ENCODE measurements at places on chromosomes 16 and 17. TPM values are rescaled to one million over a fixed set of nuclear protein-coding genes. Genes with fewer than 3 reads are reported as not detected.

DNA sequence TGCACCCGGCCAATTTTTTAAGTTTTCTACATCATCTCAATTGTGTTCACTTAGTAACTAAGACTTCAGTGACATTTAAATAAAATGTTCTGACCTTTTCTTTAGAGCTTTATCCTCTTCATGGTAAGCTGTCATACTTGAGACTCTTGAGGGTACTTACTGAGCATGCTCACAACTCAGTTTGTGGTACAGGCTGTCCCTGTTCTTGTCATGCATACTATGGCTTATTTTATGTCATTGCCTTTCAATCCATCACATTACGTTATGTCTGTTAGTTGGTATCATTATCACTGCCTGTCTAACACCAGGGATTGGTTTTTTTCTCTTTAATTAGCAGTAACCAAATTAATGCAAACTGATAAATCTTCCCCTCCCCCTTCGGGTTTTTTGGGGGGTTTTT, 41.9 kb upstream of the RHBDL3 start:
- no peak for DNase-seq

The FAM171A2 gene
- total RNA-seq: 1.7 TPM

- no peak for DNase-seq
Measured at GRCh38 chr17:39130205-39130604, 21.2 kb downstream of the PLXDC1 start.

The KRT9 gene
- not detected for total RNA-seq

DNA sequence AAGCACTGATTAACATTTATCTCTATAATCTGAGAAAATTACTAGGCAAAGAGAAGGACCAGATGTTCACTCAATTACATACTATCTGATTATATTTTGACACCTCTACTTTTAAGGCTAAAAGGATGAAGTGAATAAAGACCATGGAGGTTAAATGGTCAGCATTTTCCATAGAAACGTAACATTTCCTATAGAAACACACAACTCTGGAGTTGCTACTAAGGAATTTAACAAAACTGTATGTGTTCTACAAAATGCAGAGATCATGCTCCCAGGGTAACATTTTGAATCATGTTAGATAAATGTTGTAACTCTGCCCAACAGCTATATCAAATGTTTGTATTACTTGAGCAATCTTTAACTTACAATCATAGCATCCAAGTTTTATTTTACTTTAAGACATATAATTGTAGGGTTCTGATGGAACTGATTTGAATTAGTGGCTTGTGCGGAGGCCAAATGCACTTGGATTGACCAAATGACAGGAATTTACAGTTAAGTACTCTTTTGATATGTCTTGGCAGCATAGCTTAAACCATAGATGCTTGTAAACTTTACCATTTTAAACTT, 97.7 kb downstream of the RPGRIP1L start:
- no peak for DNase-seq

All from ascending aorta (tissue), 2 donors.